ENCODE measurements at places on chromosomes 1 and 21.

DNA sequence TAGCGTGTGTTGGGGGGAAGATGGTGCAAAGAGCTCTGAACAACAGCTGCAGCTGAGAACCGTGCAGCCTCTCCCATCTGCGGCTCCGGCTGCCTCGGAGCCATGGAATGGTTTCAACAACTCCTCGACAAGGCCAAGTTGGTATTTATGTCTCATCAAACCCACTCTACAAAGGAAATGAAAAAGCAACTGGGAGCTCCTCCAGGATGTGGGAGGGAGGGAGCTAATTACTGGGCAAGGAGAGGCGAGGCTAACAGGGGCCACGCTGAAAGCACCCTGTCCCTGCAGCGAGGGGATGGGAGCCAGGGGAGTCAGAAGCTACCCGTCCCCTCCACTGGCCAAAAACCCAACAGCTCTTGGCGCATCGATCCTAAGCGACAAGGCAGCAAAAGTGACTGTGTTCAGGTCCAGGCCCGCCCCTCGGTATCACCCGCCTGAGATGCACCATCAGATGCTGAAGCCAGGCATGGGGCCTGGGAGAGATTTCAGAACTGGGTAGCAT lies 63.1 kb downstream of the ACOT7 start:
- DNase-seq, result no peak

DNA sequence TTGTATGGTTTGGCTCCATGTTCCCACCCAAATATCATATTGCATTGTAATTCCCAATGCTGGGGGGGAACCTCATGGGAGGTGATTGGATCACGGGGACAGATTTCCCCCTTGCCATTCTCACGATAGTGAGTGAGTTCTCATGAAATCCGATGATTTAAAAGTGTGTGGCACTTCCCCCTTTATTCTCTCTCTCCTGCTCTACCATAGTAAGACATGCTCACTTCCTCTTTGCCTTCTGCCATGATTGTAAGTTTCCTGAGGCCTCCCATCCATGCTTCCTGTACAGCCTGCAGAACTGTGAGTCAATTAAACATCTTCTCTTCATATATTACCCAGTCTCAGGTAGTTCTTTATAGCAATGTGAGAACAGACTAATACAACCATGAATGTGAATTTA lies 211.6 kb upstream of the NR5A2 start:
- no peak for DNase-seq

DNA sequence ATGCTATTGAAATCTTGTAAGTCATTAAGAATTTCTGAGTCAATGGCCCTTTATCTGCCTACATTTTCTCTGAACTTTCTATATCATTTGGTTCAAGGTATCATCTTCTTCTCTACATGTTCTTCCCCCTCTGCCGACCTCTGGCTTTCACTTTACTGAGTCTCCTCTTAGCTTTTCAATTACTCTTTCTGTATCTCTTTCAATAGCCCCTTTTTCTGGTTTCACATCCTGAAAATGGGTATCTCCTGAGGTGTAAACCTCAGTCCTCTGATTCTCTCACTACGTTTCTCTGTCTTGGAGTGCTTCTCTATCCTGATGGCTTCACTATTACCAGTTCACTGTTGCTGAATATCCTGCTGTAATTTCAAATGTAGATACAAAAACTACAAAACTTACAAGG lies 98.9 kb downstream of the LYST start:
- DNase-seq, result no peak

DNA sequence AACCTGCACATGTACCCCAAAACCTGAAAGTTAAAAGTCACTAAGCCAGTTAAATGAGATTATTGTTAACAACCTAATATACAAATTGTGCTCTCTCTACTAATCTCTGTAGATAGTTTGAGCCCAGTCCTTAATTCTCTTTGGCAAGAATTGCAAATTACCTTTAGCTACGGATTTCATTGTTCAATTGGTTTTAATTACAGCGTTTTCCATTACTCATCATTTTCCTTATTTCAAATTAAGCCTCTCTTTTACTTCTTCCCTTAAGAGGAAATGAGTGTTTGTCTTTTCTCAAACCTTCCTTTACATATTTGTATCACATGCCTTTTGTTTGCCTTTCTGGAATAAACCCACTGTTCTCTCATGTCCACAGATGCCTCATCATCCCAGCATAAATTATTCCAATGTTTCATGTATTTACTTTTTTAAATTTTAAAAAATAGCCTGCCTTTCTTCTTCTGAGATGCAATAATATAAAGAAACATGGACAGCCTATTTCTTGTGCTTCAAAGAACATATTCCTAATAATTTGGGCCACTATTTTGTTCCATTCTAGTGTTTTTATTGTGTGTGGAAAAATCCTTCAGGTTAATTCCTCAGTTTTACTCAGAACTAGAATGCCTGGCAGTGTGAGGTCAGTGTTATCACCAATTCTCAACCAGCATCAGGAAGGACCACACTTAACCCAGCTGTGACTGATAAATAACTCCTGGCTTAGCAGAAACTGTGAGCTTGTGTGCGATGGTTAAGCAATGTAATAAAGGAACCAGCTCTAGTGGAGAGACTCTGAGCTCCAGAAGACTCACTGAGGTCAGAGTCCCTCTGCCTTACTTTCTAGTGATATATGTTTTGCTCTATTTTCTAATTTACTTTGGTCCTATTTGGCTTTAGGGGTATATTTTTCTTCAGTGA lies 600.5 kb downstream of the LTN1 start:
- no peak for DNase-seq

DNA sequence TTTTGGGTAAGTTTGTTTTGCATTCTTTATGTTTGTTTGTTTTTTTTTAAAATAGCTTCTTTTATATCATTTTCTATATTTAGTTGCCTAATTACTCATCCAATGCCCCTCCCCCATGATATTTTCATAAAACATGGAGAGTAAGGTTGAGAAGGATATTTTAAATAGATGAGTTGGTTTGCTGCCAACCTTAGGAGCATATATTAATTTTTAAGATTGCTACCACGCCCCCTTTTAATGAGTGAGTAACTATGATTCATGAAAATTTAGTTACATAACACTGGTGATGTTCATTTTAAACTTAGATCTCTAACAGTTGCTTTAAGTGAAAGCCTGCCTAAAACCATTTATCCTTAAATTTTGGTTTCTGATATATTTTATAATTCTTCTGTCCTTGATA lies 18.7 kb downstream of the TMEM50A start:
- DNase-seq, result no peak

DNA sequence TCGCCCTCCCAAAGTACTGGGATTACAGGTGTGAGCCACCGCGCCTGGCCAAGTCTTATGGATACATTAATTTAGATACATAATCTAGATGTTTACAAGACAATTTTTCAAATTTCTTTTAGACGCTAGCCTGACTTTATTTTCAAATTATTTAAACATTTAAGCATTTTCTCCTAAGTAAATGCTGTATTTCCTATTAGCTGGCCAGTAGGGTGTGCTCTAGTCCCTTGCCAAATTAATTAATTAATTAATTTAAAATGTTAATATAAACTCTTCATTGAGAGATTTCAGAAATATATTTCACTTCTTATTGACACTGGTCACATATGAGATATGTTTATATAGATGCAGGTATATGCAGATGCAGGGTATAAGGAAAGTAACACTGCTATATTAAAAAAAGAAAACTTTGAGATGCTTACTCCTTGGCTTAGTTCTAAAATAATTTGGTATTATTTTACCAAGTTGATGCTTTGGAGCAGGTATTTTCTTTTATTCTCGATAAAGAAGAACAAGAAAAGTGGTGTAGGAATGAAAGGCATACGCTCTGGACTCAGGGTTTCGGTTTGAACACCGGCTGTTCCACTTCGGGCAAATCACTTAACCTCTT lies 5.2 kb upstream of the ERRFI1 start:
- DNase-seq, result no peak

DNA sequence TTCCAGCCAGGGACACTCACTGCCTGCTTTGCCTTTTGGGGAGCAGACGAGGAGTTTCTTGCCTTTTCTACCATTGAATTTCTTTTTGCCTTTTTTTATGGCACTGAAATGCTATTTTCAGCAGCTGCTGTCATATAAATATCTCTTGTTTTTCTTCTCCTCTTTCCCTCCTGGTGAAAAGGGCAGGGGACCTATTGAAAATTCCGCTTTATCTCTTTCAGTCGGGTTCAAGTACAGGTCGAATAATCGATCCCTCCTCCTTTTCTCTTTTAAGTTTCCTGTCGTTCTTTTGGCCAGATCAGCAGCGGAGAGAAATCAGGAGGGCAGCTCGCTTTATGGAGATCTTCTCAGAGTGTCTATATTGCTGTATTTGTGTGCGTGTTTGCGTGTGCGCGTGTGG lies 67.4 kb upstream of the CASZ1 start:
- DNase-seq, result no peak

- no peak for DNase-seq
Measured at GRCh38 chr1:79633456-79633855, 626.9 kb upstream of the ADGRL4 start.

Data from NT2/D1 (cell line).